EL (cell line): ENCODE measurements at places on chromosomes 2 and 18.

GRCh38 chr2:109471658-109472057, 142.1 kb downstream of the SEPTIN10 start:
- DNase-seq = no peak

DNA sequence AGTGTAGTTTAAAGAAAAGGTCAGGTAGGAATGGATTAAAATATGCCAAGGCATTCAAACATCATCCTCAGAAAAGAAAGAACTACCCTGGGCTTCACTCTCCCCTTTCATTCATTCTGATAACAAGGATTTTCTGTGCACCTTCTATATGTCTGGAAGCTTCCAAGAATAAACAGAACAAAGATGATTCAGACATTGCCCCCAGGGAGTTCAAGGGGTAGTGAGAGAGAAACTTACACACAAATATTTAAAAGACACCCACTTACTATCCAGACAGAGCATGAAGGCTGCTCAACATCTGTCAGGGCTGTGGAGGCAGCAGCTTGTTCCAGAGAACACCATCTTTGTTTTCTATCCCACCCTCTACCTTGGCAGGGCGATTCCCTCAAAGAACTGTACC, 140.5 kb downstream of the ALK start:
- DNase-seq = peak; percentile 8

- no peak for DNase-seq
Measured at GRCh38 chr18:74463254-74463653, 6.1 kb upstream of the DIPK1C start.

- peak; percentile 56 for DNase-seq
Measured at GRCh38 chr2:222569826-222570225, 86.1 kb downstream of the FARSB start.

DNA sequence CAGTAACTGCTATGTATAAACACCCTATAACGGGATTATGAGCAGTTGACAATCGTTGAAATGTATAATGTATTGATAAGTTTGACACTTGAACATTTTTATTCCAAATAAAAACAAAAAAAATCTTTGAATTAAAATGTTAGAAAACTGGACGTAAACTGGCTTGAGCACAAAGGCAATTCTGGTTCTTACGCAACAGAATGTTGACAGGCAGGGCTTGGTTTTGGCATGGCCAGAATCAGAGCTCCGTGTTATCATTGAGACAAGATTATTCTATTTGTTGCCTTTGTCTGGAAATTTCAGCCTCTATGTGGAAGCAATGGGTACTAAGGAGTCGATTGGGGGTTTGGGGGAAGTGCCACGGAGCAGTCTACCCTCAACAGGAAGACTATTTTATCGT, 1028.6 kb upstream of the ZEB2 start:
- no peak for DNase-seq

DNA sequence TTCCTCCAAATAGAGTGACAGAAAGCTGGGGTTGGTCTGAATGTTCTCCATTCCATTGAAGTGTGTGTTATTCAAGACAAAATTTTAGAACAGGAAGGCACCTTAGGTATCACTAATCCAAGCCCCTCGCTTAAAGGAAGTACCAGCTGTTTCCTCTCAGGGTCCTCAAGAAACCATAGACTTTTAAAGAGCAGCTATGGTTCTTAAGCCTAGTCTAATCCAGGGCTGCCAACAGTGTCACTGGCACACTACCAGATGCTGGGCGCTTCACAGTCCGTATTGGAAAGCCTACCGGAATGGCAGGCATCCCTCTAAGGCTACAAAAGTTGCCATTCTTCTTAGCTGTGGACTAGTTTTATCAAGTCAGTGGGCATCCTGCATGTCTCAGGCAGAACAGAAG, 1.9 kb downstream of the NEMP2 start:
- no peak for DNase-seq

DNA sequence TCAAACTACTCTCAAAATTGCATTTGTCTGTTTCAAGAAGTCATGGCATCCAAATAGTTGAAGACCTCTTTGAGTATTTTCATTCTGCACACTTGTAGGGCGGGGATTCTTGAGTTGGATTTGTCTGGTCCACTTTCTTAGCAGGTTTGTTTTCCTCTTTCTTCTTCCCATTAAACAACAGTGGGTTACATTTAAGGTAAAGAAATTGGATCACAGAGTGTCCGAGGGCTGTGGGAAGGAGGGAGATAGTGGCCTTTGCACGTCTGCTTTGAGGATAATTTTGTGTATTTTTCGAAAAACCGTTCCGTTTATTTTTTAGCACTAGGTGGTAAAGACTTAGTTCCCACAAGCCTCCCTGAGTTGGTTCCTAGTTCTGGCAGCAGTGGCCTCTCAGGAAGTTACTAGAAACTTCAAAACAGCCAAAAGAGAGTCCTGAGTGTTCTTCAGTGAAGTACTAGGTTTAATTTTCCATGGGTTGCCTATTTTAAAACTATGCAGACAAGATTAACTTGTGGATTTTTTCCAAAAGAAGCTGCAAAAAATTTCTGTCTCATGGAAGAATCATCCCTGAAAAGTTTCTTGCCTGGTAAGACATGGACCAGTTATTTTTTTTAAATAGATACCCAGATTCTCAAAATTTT, 107.9 kb downstream of the CDC42EP3 start:
- no peak for DNase-seq

- no peak for DNase-seq
Measured at GRCh38 chr2:4782647-4783046, 909.5 kb upstream of the SOX11 start.

DNA sequence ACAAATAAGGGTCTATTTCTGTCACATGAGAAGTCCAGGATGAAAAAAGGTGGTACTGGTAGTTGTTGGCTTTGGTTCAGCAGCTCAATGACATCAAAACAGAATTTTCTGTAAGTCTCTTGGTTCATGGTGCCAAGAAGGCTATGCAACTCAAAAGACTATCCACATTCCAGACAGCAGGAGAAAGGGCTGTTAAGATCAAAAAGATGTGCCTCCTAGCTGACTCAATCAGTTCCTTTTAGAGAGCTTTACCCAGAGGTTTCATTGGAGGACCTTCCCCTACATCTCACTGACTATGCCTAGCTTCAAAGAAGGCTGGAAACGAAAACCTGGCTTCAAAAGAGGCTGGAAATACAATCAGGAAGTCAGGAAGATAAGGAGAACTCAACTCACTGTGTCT, 98.0 kb downstream of the DYM start:
- DNase-seq = no peak

- DNase-seq = no peak
Measured at GRCh38 chr18:40864846-40865245, 1090.2 kb upstream of the PIK3C3 start.

- DNase-seq = no peak
Measured at GRCh38 chr2:240432430-240432819, 3.0 kb upstream of the GPC1 start.

- DNase-seq = peak; percentile 77
Measured at GRCh38 chr2:213152065-213152794, 818 bp upstream of the IKZF2 start.

- no peak for DNase-seq
Measured at GRCh38 chr2:1759611-1759930, 15.3 kb upstream of the PXDN start.

DNA sequence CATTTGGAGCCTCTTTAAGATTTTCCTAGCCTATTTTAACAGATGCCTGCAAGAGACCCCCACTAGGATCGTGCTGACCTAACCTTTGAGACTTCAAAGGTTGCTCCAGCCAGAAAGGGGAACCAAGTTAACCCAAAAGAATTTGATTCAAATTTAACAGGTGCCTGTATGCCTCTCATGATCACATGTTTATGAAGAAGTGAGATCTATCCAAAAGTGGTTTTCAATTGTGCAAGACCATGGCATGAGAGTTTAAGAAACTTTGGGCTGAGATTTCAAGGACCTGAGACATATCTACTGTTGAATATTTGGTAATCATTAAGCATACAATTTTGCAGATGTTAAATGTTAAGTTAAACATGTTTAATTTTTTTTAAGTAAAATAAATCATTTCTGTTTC, 1.3 kb upstream of the RSAD2 start:
- no peak for DNase-seq

DNA sequence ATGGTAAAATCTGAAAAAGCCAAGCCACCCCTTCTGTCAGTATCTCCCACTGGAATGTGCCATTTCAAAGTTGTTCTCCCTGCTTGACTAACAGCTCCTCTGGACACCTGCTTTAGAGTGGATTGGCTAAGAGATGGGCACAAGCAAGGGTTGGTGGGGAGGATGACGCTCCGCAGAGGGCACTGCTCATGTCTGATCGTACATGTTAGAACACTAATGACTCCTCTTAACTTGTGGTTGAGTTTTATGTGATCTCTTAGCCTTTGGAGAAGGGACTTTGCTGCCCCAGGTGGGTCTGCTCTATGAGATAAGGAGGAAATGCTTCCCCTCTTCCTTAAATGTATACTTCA, 8.2 kb upstream of the KIAA2012 start:
- no peak for DNase-seq

- DNase-seq = no peak
Measured at GRCh38 chr2:26655611-26656195, 14.5 kb upstream of the CIB4 start.

DNA sequence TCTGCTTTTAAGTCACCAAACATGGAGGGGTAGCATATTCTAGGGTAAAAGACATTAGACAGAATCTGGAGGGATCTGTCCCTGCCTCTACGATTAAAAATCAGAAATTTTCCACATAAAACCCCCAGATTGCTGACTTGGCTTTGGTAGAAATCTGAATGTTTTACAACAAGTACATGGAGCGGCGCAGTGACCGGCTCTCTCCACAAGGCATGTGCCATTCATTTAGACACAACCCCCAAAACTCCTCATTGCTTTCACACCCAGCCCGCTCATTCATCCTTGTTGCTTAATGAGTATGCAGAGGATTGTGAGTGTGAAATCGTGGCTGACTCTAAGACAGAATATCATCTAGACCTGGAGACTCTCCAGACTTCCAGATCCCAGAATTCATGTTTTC, 140.6 kb downstream of the CNTNAP5 start:
- DNase-seq = no peak

GRCh38 chr2:11368059-11368572, 23.7 kb upstream of the ROCK2 start:
- no peak for DNase-seq

DNA sequence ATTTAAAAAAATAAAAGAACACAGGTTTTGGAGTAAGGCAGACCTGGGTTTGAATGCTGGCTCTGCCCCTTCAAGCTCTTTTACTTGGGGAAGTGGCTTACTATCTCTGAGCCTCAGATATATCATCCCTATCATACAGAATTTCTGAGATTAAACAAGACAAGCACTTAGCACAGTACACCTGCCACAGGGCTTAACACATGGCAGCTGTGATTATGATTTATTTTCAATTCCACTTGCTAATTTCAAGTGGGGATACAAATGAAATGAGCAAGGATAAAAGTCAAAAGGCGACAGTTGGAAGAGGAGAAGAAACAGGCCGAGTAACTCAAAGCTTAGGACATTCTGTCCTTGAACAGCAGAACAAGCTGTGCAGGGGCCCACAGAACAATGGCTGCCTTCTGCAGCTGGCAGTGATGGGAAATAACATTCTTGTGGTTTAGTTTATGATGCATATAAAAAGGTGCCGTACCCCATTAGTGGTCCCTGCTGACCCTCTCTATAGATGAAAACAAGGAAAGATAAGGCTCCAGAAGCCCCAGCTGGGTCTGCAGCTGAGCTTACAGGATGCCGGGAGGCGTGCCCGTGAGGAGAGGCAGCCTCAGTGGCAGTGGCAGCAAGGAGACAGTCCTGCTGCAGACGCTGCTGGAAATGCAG, 45.3 kb downstream of the KIF3C start:
- DNase-seq = no peak

- peak; percentile 63 for DNase-seq
Measured at GRCh38 chr18:21191596-21192307, 50.3 kb upstream of the GREB1L start.

DNA sequence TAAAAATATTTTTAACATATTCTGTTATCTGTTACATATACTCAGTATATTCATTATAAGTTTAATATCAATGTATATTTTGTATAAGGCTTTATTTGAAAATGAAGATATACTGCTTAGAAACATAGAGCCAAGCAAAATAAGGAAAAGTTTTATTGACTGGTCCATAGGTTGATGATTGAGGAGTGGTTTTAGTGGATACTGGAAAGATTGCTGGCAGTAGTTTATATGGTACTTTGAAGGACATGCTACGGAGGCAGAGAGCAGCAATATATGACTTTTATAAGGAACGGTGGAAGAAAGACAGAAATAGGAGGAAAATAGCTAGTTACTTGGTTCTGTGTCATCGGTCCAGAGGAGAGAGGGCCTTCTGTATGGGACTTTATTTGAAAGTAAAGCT, 92.4 kb downstream of the ZNF236 start:
- no peak for DNase-seq

- DNase-seq = no peak
Measured at GRCh38 chr2:233433029-233433428, 78.7 kb downstream of the DGKD start.

GRCh38 chr18:3821524-3821923, 371.6 kb downstream of the TGIF1 start:
- no peak for DNase-seq

- DNase-seq = no peak
Measured at GRCh38 chr2:15047184-15047583, 414.7 kb downstream of the LRATD1 start.

DNA sequence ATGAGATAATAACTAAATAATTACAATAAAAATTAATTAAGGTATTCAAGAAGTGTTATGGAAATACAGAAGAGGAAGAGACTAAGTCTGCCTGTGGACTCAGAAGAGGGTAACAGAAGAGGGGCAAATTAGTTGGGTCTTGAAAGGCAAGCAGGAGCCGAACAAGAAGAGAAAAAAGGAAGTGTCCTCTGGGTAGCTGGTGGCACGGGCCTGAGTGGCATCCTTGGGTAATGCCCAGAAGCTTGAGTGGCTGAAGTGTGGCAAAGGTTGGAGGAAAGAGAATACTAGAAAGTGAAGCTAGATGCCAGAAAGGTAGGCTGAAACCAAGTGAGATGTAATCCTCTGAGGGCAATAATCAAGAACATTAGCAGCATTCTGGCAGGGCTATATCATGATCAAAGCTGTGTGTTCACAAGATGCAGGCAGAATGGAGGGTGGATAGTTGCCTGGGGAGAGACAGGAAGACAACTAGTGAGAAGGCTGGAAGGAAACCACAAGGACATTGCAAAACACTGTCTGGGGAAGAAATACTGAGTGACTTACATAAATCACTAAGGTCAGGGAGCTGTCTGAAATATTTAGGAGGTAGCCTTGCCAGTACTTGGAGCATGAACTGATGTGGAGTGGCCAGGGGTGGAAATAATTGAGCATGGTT, 16.2 kb downstream of the DOCK10 start:
- peak; percentile 85 for DNase-seq

GRCh38 chr2:887639-888038, 63.0 kb upstream of the SNTG2 start:
- DNase-seq = no peak
